Fibroblast of skin of scalp (primary cell): ENCODE measurements at places on chromosomes 2 and 18.
A peak's percentile ranks its signal among the peaks of the same experiment; 100 is the strongest.

- DNase-seq = no peak
Observed at GRCh38 chr2:13522917-13523821, 806.4 kb downstream of the TRIB2 start.

GRCh38 chr2:101300164-101300563, 8.3 kb downstream of the RNF149 start:
- no peak for DNase-seq

- DNase-seq = no peak
Observed at GRCh38 chr2:238525990-238526389, 99.3 kb downstream of the ASB1 start.

DNA sequence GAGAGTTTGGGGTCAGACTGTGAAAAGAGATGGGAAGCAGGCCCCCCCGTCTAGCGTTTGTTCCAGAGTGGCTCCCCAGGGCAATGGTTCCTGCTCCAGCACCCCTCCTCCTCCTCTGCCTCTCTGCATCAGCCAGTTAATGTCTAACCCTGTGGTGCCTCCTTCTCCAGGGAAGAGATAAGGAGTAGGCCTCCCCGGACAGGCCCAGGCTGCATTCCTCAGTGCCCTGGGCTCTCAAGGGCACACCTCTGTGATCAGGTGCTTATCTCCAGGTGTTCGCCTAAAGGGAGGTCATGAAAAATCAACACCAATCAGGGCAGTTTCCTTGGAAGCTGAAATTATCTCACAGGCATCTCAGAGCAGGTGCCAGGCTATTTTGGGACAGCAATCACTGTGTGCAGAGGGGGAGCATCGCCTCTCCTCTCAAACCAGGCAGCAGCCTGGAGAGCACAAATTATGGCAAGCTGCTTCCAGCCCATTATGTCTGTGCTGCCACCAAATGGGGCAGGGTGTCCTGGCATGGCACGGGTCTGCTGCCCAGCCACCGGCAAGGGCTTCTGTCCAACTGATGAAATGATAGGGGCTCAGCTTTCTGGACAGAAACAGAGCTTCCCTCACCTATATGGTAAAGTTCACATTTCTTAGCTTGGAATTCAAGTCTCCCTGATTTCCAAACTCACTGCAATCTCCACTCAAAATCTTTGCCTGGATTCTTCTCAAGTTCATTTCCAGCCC, 255.8 kb upstream of the SLC14A2 start:
- no peak for DNase-seq

- no peak for DNase-seq
Observed at GRCh38 chr2:112614201-112614840, 29.9 kb downstream of the CHCHD5 start.

GRCh38 chr2:218431878-218432277, 13.0 kb downstream of the VIL1 start:
- DNase-seq = no peak

DNA sequence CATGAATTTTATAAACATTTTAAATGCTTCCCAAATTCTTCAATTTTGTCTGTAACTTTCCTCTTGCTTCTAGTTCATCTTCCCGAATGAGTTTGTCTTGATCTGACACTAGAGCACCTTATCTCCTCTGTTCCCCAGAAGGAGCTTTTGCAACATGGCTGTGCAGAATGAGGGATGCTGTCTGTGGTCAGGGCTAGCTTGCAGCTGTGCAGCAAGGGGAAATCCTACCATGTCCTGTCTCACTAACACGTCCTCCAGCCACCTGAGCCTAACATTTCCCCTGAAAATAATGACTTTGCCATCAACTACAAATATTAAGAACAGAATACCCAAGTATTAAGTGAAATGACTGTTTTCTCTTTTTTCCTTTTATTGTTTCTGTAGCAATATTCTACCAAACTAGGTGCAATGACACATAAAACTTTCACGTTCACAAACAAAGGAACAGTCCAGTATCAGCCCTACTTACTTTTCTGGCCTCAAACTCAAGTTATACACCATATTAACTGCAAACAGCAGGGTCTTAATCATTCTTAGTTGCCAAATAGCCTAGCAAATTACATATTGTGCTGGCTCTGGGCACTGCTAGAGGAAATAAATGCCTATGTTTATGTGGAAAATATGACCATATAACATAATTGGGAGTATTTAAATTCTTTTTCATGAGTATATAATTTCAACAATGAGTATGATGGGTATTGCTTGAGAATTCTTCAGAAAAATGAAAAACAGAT, 423.3 kb downstream of the CMPK2 start:
- no peak for DNase-seq

DNA sequence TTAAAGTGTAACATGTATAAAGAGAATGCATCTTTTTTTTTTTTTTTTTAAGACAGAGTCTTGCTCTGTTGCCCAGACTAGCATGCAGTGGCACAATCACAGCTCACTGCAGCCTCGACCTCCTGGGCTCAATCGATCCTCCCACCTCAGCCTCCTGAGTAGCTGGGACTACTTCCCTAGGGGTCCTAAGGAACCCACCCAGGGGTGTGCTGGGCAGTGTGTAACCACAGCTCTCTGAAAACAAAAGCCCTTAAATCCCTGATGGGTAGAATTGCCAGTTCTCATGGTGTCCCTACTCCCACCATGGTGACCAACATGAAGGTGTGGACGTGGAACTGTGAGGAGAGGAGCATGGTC, 105.6 kb upstream of the ST3GAL5 start:
- no peak for DNase-seq

GRCh38 chr2:236259371-236259770, 4.8 kb downstream of the ASB18 start:
- no peak for DNase-seq

GRCh38 chr2:164757934-164758695, 83.5 kb downstream of the COBLL1 start:
- DNase-seq = peak; percentile 57

DNA sequence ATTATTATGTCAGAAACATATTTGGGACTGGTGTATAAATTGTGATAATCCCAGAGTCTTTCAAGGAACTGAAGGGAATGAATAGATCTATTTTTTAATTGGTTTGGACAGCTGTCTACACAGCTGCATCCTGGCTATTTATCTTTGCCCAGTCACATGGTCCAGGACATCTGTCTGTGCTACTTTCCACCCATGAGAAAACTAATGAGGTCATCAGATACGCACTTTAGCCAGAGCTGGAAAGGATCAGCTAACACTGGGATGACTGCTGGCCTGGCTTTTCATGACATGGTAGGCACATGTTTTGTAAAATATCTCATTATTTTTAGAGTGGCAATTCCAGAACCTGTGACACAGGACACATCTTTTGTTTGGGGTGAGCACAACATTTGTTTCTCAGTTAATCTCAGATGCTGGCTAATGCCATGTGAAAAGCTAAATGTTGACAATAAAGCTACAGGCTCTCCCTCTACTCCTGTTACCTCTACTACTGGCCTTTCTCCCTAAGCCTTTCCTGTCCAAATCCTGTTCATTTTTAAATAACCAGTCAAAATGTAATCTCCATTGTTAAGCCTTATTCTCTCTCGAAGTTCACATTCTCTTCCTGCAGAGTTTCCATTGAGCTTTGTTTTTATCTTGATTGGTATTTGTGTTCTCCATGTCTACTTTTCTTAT, 500.7 kb downstream of the RIT2 start:
- DNase-seq = no peak

DNA sequence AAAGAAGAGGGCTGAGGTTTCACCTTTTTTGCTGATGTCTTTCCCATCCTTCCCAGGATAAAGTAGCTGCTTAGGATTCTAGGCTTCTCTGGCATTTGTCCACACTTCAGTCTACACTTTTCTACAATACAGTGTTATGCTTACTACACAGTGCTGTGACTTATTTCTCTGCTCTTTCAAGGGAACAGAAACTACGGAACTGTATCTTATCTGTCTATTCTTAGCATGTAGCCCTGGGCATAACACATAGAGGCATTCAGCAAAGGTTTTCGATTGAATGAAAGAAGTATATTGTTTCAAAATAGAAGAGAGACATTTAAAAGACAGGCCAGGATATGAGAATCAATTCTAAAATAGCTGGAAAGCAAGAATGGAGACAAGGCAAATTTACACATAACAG, 110.9 kb downstream of the ARHGEF33 start:
- DNase-seq = no peak

DNA sequence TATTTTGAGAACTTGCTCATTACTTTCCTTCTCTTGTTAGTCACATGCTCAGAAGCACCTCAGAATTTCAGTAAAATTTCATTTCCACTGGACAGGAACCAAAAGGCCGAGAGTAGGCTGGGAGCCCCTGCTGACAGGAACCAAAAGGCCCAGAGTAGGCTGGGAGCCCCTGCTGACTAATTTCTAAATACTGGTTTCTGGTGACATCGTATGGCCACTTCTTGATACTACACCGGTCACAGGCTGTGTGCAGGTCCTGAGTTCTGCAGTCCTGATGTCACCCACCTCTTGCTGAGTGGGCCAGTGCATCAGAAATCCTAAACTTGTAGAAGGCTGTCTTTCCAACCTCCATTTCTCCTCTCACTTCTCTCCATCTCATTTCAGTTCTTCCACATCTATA, 17.7 kb upstream of the EN1 start:
- DNase-seq = peak; percentile 76

DNA sequence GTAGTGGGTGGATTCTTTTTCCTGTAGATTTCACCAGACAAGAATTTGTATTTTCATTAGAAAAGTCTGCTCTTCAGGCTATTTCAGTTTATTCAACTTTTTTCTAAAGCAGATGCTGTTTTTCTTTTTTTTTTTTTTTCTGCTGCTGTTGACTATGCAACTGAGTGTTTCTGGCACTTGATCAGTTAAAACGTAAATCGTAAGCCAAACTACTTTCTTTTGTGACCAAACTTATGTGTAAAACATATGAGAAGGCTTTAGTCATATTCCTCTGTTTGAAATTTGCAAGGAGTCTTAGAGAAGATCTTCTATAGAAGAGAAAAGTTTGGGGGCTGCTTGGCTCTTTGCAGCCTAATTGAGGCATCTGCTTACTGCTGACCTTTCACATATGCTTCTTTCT, 170.1 kb downstream of the PARD3B start:
- DNase-seq = no peak

DNA sequence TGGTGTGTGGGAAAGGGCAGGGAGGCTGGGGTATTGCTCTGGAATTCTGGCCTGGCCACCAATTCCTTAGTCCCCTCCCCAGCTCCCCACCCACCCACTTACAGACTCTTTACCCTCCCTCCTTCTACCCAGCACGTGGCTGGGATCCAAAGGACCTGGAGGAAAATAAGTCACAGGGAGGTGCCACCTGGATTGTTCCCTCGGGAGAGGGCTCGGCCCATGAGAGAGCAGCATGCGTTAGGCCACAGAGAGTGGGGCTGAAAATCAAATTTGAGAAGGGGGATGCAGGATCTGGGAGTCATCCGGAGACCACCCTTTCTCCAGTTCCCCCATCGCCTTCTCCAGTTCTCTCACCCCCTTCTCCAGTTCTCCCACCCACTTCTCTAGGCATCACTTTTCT, 3.0 kb downstream of the ASPRV1 start:
- DNase-seq = no peak

GRCh38 chr2:219687272-219687671, 59.8 kb downstream of the SLC4A3 start:
- peak; percentile 93 for DNase-seq

GRCh38 chr2:139055202-139055601, 275.0 kb upstream of the NXPH2 start:
- no peak for DNase-seq

GRCh38 chr18:23761941-23762340, 72.7 kb downstream of the LAMA3 start:
- no peak for DNase-seq

- no peak for DNase-seq
Observed at GRCh38 chr2:189954989-189955388, 107.5 kb downstream of the MSTN start.

GRCh38 chr2:106124905-106125549, 69.1 kb downstream of the UXS1 start:
- DNase-seq = no peak

DNA sequence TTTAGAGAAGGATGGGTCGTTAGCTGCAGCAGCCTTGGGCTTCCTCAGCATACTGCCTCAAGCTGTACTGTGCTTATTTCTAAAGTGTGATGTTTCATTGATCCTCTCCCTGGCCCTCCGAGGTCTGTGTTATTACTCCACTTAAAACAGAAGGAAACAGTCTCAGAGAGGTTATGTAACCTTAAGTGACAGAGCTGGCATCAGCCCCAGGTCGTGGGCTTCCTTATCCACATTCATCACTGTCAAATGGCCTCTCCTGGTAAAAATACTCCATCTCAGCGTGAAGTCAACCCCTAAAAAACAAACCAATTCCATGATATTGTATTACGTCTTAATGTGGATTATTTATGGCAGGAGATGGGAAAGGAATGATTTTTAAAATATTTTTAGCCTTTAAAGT, 153.3 kb upstream of the NOSTRIN start:
- no peak for DNase-seq

DNA sequence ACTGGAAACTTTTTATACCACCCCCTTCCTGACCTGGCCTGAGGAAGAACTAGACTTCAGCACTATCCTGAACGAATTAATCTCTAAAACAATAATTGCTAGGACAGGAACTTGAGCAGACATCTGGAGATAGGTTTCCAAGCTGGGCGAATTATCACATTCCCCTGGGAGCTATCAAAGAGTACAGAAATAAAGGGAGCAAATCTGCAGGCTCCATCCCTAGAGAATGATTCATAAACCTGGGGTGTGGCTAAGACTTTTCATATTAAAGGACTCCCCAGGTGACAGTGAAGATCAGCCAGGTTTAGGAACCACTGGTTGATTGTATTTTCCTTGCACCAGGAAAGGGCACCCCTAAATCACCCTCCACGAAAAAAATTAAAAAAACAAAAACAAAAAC, 105.6 kb upstream of the NOL4 start:
- no peak for DNase-seq

- no peak for DNase-seq
Observed at GRCh38 chr2:133602538-133602937, 34.3 kb upstream of the NCKAP5 start.

DNA sequence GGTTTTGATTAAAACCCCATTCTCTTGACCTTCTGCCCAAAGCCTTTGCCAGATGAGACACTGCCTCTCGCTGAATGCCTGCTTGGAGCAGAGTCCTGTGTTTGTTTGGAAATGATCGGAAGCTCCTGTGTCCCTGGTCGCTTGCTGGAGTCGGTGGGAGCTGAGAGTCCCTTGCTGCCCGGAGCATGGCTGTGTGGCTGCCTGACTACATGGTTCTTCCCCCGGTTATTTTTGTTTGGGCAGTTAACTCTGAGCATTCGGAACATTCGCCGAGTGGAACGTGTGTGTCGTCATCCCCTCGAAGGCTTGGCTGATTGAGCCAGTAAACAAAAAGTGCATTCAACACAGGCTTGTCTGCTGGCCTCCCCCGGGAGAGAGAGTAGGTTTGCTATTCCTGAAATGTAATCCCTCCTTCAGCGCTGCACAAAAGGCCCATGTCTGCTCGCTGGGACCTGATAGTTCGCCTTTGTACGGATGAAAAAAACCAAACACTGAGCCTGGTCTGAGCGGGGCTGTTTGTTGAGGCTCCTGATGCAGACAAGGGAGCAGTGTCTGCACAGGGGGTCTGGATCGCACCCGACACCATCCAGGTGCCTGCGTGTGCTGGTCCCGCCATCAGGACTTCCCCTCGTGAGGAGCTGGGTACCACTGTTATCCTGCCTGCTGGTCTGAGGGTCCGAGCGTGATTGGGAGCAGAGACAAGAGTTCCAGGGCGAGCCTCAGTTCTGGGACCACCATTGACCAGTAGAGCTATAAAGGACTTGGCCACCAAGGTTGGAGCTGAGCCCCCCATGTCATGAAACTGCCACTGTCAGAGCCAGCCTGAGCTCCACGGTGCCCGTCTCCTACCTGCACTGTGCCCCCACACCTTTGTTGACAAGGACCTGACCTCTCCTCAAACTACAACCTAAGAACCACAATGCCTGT, 83.8 kb downstream of the AGAP1 start:
- no peak for DNase-seq

GRCh38 chr18:74604774-74605173, 7.1 kb downstream of the ZNF407 start:
- peak; percentile 77 for DNase-seq
